ENCODE measurements at places on chromosomes 5 and 9. TPM values are rescaled to one million over a fixed set of nuclear protein-coding genes. Genes with fewer than 3 reads are reported as not detected.

PTGS1 gene
- total RNA-seq: 1.8 TPM

MTAP gene
- 28.2 TPM for total RNA-seq

C5orf34 gene
- 3.1 TPM for total RNA-seq

HAND1 gene
- total RNA-seq: not detected

ALDOB gene
- not detected for total RNA-seq

Data from endothelial cell of coronary artery (primary cell).